Progenitor cell of endocrine pancreas (in vitro differentiated cells): ENCODE measurements at places on chromosomes 12 and 14. TPM values are rescaled to one million over a fixed set of nuclear protein-coding genes. Genes with fewer than 3 reads are reported as not detected.

SSPN gene
- 2.1 and 2.8 TPM in 2 replicates for total RNA-seq

P2RX2 gene
- total RNA-seq = 0.19 TPM in 1 of 2 replicates, not detected in the other

OR6C2 gene
- total RNA-seq = not detected in 2 replicates

DNA sequence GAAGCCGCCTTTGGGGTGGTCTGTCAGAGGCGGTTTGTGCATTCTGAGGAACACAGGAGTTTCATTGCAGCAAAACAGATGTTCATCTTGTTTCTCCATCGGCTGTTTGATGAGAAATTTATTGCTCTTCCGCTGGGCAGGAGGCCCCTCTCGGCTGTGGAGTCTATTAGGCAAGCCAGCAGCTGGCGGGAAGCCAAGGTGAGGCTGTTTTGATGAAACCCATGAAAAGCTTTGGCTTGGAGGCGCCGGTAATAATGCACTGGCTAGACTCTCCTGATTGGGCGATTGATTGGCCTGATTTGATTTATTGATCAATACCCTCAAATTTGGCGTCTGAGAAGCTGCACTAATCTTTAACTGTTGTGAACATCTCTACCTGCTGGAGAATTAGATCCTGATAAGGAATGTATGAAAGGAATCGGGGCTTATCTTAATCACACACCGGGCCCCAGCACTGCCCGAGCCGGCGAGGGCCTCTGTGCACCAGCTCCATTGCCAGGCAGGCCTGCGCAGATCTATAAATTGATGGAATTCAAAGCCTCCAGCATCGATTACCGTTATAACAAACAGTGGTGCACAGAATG, 187.7 kb downstream of the PHETA1 start:
- DNase-seq = no peak
- no peaks in the 10 kb centered on the region for H3K36me3 ChIP-seq
- no peaks in the 10 kb centered on the region for H3K27me3 ChIP-seq
- H3K4me3 ChIP-seq = peak overlapping the region; percentile 1
- peaks cover 51% of the 10 kb centered on the region for H3K4me1 ChIP-seq
- H3K27ac ChIP-seq = peak overlapping the region; percentile 71

- H3K27me3 ChIP-seq = no peaks in the 10 kb centered on the region
- DNase-seq = no peak
- H3K27ac ChIP-seq = peak overlapping the region; percentile 12
- H3K36me3 ChIP-seq = peaks cover 18% of the 10 kb centered on the region
- no peak overlapping the region for H3K4me3 ChIP-seq
These were observed 10.9 kb downstream of the ZNF664 start for GRCh38 chr12:123983822-123984485.

DNA sequence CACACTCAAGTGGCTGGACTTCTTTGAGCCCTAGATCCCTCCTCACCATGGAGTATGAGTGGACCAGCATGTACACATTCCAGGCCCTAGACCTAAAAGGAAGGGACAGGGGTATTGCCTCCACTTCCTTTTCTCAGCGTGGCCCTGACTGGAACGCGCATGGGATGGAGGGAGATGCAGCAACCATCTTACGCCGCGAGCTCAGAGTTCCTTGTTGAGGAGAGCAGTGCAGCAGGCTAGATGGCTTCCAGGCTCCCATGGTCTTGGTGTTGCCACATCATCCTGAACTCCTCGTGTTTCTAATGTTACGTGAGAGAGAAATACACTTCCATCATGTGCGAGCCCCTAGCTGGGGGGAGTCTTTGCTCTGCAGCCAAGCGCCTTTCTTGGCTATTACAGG, 61.8 kb upstream of the DIO3 start:
- DNase-seq = no peak
- H3K27ac ChIP-seq = no peak overlapping the region
- peaks cover 22% of the 10 kb centered on the region for H3K27me3 ChIP-seq
- H3K4me1 ChIP-seq = peaks cover 1% of the 10 kb centered on the region

DNA sequence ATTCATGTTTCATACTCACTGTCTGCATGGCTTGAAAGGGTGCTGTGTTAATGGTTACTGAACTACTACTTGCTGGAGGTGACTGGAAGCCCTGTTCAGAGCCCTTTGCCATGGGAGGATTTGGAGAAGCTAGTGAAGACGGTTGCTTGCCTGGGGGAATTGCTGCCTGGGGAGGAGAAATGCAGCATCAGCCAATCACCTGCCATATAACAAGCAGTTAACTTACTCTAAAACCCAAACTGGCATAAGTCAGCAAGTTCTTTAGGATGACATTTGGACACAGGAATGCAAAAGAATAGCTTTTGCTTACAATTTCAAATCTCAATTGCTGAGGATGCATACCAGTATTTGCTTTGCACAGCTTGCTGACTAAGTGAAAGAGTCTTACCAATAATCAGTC, 23.4 kb upstream of the IPO8 start:
- H3K27me3 ChIP-seq = no peaks in the 10 kb centered on the region
- peaks cover 30% of the 10 kb centered on the region for H3K36me3 ChIP-seq
- H3K4me3 ChIP-seq = no peak overlapping the region
- H3K27ac ChIP-seq = no peak overlapping the region
- no peak for DNase-seq

GRCh38 chr14:57122129-57122528, 146.6 kb downstream of the EXOC5 start:
- H3K27me3 ChIP-seq = no peaks in the 10 kb centered on the region
- no peak for DNase-seq
- H3K4me1 ChIP-seq = no peaks in the 10 kb centered on the region
- H3K36me3 ChIP-seq = no peaks in the 10 kb centered on the region

DNA sequence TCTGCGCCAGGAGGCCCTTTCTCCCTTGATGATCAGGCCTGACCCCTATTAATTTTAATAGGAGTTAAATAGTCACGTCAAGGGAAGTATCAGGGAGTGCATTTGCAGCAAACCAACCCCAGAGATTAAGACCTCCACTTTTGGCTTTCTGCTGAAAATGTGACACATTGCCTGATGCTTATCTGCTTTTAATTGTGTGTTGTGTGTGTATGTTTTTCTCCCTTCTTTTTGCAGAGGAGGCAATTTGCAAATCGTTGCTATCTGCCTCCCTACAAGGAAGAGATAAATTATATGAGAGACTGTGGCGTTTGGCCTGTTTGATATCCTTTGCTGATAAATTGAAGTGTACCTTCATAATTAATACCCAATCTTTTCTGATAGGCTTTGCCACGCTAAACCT, 822.9 kb downstream of the VRK1 start:
- H3K4me1 ChIP-seq = peaks cover 4% of the 10 kb centered on the region
- H3K27ac ChIP-seq = no peak overlapping the region
- H3K4me3 ChIP-seq = no peak overlapping the region
- peaks cover 2% of the 10 kb centered on the region for H3K36me3 ChIP-seq

- H3K4me3 ChIP-seq = no peak overlapping the region
- H3K27ac ChIP-seq = no peak overlapping the region
- no peak for DNase-seq
- no peaks in the 10 kb centered on the region for H3K36me3 ChIP-seq
- peaks cover 13% of the 10 kb centered on the region for H3K27me3 ChIP-seq
These were observed 52.0 kb upstream of the PPP2R5C start for GRCh38 chr14:101709533-101709881.

GRCh38 chr14:105733081-105734065, 207.0 kb downstream of the TMEM121 start:
- H3K4me3 ChIP-seq = no peak overlapping the region
- peak overlapping the region; percentile 10 for H3K27ac ChIP-seq
- no peaks in the 10 kb centered on the region for H3K4me1 ChIP-seq
- no peaks in the 10 kb centered on the region for H3K27me3 ChIP-seq
- H3K36me3 ChIP-seq = peaks cover 5% of the 10 kb centered on the region
